NCI-H2171 (cell line): ENCODE measurements at places on chromosomes 5 and 9.
A peak's percentile ranks its signal among the peaks of the same experiment; 100 is the strongest.

- peak; percentile 72 for DNase-seq
These were observed 222.5 kb downstream of the NXNL2 start for GRCh38 chr9:88757406-88758010.

- DNase-seq: no peak
These were observed 59.5 kb upstream of the TARS1 start for GRCh38 chr5:33381243-33381642.

DNA sequence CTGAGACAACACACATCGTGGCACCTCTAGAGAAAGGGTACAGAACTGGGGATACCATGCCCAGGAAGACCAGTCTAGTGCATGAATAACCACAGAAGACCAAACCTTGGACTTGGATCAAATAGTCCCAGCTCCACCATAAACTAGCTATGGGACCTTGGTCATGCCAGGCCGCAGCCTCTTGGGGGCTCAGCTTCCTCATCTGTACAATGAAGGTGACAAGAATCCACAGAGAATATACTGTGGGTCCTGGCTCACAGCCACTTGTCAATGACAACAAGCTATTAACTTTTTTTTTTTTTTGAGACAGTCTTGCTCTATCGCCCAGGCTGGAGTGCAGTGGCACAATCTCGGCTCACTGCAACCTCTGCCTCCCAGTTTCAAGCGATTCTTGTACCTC, 3.9 kb downstream of the KYAT1 start:
- no peak for DNase-seq

DNA sequence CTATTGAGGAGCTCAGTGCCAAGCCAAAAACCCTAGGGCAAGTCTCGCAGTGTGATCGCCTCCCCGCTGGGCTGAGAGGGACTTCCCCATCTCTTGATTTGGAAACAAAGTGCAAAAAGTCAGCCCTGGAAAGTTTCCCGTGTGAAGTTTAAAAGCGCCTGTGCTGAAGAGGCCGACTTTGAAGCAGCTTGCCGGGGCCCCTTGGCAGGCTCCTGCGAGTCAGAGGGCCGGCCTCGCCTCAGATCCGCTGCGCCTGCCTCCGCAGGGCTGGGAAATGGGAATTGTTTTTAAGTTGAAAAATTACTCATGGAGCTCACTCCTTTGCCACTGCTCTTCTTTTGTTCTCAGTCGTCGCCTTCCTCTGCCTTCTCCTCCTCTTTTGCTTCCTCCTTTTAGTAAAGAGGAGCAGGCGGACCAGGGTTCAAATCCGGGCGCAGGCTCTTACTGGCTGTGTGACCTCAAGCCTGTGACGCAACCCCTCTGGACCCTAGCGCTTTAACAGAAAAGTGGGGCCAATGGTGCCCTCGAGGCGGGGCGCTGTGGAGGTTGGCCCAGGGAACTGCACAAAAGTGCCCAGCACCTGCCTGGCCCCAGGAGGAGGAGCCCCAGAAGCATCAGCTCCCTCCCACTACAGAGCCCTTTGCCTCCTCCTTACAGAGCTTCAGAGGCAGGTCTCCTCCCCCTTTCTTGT, 14.7 kb upstream of the LHX2 start:
- no peak for DNase-seq

- no peak for DNase-seq
These were observed 108.4 kb downstream of the SLIT3 start for GRCh38 chr5:169192536-169192935.

DNA sequence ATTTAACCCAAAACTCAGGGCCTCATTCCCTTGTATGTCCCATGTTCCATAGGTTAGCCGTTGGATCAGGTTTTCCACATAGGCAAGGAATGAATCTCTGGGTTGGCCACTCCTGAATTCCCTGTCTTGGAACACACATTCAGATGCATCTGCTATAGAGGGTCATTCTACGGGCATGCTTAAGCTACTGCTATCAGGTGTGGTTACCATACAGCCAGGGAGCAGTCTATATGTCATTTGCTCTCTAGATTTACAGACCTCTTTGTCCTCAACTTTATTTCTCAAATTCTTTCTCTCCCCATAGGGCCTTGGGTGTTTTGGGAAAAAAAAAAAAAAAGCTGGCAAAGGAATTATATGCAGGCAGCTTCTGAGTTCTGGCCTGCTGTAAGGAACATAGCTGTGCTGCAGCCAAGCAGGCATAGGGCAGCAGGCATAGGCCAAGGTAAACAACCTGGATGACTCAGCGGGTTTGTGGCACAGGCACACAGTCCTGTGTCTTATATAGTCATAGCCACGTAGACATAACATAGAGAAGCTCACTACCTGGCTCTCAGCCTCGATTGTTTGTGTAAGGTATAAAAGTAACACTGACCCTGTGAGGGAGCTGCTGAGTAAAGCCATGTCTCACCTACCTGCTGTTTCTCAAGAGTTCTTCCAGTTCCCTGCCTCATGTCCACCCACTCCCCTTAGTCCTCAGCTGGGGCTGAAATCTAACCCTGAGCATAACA, 141.5 kb downstream of the OSTF1 start:
- no peak for DNase-seq

GRCh38 chr9:129256959-129257713, 79.1 kb upstream of the IER5L start:
- no peak for DNase-seq

DNA sequence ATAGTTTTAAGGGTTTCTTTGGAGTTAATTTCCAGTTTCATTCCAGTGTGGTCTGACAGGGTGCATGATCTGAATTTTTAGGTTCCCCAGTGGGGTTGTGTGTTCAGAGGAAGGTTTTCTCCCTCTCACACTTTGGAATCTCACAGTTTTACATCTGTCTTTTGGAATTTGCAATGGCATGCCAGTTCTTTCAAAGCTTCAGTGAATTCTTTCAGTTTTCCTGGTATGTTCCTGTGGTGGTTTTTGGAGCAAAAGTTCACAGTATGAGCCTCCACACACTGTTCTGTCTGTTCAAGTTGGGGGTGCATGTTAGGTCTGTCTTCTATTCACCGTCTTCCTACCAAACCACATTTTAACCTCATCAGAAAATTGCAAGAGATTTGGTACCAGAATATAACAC, 624.2 kb downstream of the KCTD16 start:
- no peak for DNase-seq

GRCh38 chr5:34555699-34556508, 100.2 kb upstream of the RAI14 start:
- no peak for DNase-seq

DNA sequence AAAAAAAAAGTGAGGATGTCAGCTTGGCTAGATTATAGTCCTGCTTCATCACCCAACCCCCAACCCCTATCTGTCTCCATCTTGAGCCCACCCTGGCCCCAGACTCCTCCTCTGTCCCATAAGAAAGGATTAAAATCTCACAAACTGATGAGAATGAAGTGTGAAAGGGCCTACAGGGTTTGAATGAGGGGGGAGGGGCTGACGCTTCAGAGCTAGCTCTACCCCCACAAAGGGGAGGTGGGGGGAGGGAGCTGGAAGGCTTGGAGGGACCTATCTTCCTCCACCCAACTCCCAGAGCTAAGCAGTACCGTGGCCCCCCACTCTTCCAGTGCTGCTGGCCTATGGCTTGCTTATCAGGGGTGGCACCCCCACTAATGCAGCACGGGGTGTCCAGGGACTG, 43.7 kb upstream of the HAND1 start:
- DNase-seq: no peak

GRCh38 chr9:126690431-126691051, 76.8 kb downstream of the LMX1B start:
- DNase-seq: no peak

GRCh38 chr9:90735952-90736351, 65.7 kb upstream of the SYK start:
- DNase-seq: peak; percentile 64

- DNase-seq: no peak
These were observed 18.1 kb downstream of the TCF7 start for GRCh38 chr5:134132372-134133187.

DNA sequence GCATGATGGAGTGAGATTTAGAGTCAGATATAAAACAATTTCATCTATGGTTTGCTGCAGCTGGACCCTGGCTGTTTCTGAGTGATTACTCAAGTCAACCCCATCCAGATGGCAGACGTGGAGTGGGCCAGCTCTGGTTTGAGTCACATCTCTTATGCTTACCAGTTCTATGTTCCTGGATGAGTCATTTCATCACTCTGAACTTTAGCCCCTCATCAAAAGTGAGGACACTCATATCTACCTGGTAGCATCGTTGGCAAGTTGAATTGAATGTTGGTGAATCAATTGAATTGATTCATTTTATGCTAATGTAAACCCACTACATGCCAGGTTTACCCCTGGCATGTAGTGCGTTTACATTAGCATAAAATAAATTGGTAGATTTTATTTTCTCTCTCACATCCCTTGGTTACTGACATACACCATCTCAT, 176.4 kb downstream of the FGF18 start:
- DNase-seq: no peak

DNA sequence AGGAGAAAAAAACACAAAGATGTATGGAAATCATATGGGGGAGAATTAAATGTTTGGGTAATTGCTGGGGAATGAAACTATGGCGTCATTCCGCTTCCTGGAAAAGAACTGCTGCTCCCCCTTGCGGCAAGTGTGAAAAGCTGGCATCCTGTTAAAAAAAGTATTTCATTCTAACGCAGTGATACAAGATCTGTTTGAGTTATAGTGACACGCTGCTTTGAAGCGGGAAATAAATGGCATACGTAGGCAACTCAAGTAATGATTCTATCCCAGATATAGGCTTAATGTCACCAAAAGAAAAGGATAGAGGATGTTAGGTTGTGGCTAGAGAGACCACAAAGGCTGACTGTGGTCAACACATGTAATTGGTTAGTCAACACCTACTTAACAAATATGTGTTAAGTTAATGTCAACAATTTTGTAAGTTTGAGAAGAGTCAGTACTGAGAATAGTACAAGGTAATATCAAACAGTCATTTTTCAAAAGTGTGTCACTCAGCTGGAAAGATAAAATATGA, 70.2 kb upstream of the ALDH1A1 start:
- peak; percentile 14 for DNase-seq

GRCh38 chr9:87075537-87075936, 128.2 kb upstream of the GAS1 start:
- DNase-seq: no peak

DNA sequence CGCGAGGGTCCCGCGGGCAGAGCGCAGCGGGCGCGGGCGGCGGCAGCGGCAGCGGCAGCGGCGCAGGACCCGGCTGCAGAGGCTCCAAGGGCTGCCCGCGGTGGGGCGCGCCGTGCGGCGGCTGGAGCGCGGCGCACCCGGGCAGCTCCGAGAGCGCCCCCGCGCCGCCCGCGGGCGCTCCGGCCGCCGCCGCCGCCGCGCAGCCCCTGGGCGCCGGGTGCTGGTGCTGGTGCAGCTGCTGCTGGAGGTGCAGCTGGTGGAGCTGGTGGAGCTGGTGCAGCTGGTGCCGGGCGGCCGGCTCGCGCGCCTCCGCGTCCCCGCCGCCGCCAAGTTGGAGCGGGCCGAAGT, 644 bp downstream of the IER5L start:
- DNase-seq: peak; percentile 49

DNA sequence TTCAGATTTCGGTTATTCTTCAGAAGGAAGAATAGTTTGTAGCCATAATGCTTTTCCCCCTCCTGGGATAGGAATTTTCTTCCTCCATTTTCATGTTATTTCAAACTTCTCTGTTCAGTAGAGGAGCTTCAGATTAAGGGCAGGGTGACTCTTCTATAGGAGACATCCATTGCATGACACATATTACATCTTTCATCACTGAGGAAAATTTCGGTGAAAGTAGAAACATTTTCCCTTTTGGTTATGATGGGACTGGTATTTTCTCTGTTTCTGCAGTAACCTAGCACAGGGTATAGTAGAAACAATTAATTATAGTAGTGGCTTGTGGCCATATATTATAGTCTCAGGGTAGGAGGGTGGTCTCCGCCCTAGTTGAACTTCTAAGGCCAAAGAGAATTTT, 1.1 kb downstream of the IPO11 start:
- no peak for DNase-seq
